Cardiac muscle cell (in vitro differentiated cells and primary cell): ENCODE measurements at places on chromosomes 7 and 10.
A peak's percentile ranks its signal among the peaks of the same experiment; 100 is the strongest.

DNA sequence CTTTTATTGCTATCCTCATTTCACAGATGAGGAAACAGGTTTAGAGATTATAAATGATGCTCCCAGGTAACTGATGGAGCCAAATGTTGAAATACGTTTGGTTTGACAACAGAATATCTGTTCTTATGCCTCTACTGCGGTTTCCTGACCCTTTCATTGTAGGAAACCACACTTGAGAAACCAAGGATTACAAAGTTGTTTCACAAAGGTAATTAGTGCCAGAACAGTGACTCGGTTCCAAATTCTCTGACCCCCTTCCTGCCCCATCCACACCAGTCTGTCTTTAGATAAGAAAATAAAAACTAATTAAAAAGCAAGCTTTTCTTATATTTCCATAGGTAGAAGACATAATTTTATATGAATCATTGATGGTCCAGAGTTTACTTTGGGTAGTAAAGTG lies 393.7 kb upstream of the MBL2 start:
- no peak for DNase-seq

- peak; percentile 77 for DNase-seq
These were observed 44.3 kb upstream of the PRKAR1B start for GRCh38 chr7:771234-772004.

DNA sequence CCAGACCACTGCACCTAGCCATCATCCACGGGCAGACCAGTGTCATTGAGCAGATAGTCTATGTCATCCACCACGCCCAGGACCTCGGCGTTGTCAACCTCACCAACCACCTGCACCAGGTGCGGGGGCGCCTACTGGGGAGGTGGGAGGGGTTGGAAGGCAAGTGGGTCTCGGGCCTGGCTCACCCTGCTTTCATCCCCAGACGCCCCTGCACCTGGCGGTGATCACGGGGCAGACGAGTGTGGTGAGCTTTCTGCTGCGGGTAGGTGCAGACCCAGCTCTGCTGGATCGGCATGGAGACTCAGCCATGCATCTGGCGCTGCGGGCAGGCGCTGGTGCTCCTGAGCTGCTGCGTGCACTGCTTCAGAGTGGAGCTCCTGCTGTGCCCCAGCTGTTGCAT lies 4.6 kb downstream of the NFKB2 start:
- DNase-seq: no peak

GRCh38 chr10:113965077-113965476 lies 78.6 kb upstream of the ADRB1 start:
- no peak for DNase-seq

DNA sequence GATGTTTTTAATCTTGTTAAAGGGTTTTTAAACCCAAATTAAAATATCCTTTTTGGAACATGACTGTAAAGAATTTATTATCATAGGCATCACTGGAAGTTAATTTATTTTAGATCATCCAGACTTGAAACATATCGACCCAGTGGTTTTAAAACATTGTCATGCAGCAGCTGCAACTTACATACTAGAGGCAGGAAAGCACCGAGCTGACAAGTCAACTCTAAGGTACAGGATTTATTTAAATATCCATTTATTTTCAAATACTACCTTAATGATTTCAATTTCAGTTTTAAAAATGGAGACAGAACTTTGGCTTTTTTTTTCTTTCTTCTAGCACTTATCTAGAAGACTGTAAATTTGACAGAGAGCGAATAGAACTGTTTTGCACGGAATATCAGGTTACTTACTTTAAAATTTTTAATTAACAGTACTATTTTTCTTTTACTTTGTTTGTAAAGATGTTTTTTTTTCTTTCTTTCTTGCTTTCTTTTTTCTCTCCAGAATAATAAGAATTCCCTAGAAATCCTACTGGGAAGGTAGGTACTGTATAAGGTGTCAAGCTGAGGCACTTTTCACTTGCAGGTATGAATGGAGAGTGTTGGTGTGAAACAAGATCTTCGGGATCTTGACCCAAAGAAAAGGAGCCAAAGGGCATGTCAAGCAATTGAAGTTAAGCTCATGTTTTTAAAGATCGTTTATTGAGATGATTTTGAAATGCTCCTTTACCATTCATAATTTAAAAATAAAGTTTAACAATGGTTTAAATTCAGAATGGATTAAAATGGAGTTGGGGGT lies 1.8 kb downstream of the COMMD3 start:
- no peak for DNase-seq

DNA sequence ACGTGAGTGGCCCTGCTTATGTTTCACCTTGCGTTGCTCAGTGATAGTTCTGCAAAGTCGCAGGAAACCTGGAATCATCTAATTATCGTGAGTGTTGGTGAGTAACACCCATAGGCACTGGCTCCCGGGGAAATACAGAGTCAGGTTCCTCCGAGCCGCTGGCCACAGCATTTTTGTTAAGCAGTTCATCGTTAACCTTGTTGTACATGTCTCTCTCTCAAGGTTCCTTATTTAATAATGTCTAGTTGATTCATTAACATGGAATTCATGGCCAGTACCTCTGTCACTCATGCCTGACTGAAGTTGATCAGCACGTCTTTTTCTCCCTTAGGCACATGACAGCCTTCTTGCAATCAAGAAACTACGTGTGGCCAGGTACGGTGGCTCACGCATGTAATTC lies 3.1 kb upstream of the ZFAND2A start:
- no peak for DNase-seq

- no peak for DNase-seq
These were observed 37.7 kb upstream of the CXCL12 start for GRCh38 chr10:44422570-44423101.

- DNase-seq: no peak
These were observed 165.5 kb downstream of the DKK1 start for GRCh38 chr10:52479567-52479966.

DNA sequence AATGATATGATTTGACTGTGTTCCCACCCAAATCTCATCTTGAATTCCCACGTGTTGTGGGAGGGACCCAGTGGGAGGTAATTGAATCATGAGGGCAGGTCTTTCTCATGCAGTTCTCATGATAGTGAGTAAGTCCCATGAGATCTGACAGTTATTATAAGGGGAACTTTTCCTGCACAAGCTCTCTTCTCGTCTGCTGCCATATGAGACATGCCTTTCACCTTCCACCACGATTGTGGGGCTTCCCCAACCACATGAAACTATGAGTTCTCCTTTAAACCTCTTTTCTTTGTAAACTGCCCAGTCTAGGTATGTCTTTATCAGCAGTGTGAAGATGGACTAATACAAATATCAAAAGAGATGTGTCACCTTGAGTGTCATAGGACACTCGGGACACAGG lies 502.7 kb upstream of the PODXL start:
- DNase-seq: no peak

DNA sequence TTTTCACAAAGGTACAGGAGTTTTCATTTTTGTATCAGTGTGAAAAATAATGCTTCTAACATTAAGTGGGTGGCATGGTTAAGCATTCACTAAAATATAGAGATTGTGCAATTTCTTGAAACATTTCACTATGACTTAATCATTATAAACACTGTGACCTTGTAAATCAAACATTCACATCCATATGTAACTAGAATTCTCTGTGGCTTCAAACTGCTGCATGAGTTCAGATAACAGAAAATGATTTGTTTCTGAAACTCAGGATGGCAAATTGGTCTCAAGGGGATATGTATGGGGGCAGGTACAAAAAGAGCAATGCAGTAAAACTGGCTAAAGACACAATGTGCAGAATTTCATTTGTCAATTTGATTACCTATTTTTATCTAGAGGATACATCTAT lies 3.8 kb downstream of the FAM133B start:
- no peak for DNase-seq

- no peak for DNase-seq
These were observed 17.7 kb upstream of the SEPHS1 start for GRCh38 chr10:13365831-13366230.

GRCh38 chr7:134293002-134293740 lies 23.6 kb downstream of the SLC35B4 start:
- no peak for DNase-seq

DNA sequence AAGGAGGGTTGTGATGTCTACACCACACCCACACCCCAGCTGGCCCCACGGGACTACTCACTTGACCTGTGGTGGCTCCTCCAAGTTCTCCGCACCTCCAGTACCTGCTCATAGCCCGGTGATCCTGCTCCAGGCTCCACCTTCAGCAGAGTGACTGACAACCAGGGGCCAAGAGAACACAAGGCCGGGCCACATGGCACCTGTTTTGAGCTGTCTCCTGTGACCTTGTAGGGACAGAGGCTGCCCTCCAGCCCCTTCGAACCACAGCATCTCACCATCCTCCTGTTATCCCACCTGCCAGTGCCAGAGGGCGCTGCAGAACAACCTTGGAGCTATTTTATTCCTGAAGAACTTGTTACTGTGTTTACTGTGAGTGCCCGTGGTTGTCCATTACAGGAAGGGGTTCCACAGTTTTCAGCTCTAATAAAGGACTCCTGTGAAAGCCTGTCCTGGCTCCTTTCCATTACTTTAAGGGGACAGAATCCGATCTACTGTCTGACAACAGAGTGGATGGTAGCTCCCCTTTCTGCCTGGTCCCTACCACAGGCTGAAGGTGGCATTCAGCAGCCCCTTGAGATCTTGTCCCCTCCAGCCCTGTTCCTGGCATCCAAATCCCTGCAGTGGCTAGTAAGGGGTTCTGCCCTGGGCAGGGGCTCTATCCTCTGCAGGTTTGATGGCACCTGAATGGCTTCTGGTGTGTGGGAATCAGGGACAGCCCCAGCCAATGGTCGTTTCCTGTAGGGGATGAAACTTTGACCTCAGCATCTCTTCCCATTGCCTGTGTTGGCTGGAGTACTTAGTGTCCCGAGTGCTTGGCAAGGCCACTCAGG lies 50.8 kb downstream of the C10orf120 start:
- DNase-seq: peak; percentile 71

DNA sequence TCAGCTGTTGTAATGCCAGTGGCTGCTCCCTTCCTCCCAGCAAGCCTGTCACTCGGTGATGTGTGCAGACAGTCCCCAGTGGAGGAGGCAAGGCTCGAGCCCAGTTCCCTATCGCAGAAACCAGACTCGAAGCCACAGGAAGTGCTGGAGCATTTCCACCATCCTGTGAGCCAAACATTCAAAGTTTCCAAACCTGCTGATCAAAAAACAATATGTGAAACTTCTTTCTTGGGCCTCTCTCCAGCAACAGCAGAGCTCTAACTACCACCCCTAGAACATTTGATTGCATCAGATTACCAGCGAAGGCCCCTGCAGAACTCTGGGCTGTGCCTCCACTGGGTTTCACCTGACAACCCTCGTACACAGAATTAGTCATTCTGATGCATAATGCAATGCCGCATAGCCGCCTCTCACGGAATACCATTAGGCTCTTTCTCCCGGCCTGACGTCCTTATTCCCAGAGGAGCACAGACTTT lies 94.0 kb downstream of the ELMO1 start:
- peak; percentile 94 for DNase-seq

GRCh38 chr10:133163889-133164815 lies 4.1 kb downstream of the KNDC1 start:
- DNase-seq: no peak

GRCh38 chr7:158955146-158955870 lies 99.0 kb downstream of the DYNC2I1 start:
- no peak for DNase-seq

DNA sequence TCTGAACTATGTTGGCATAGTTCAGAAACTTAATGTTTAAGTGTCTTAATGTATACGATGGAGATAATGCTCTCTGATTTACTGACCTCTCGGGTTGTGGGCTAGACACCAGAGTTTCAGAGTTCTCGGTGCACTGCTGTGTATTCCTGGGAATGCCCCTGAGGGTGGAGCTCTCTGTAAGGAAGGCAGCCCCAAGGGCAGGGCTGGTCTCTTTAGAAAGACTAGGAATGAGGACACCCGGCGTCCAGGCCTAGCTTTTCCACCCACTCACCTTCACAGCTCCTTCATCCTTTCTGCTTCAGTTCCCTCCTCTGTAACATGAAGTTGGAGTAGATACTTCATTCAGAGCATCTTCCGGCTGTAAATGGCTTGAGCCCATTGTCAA lies 536.6 kb upstream of the GALNT17 start:
- no peak for DNase-seq

- peak; percentile 68 for DNase-seq
These were observed 15.6 kb upstream of the PBLD start for GRCh38 chr10:68348265-68348741.

DNA sequence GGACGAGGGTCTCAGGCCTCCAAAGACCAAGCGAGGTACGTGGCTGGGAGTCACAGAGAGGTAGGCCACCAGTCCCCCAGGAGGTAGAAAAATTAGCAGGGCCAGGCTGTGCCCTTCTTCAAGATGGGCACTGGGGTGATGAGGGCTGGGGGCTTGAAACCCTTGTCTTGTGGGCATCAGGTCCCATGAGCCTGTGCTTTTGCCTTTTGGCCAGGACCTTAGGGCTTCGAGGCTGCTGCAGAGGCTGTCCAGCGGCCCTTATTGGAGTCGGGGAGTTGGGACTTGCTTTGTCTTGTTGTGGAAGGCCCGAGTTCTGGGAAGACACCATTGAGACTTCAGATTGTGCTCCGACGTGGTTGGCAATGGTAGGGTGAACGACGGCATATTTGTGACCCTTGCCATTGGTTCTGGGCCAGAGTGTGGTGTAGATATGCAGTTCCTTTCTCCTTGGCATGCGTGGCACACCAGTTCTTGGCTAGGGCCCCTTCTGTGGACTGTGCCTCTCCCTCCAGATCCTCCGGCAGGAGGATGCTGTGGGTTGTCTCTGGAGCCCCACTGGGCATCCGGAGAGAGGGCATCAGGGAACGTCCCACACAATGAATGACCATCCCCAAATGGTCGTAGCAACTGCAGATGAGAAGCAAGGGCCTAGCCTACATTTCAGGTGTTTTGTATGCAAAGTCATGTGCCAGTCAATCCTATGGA lies 931 bp downstream of the SH2D4B start:
- DNase-seq: no peak

GRCh38 chr10:112215342-112215774 lies 31.8 kb upstream of the GPAM start:
- no peak for DNase-seq

GRCh38 chr7:55470261-55470660 lies 102.0 kb downstream of the VOPP1 start:
- DNase-seq: no peak

DNA sequence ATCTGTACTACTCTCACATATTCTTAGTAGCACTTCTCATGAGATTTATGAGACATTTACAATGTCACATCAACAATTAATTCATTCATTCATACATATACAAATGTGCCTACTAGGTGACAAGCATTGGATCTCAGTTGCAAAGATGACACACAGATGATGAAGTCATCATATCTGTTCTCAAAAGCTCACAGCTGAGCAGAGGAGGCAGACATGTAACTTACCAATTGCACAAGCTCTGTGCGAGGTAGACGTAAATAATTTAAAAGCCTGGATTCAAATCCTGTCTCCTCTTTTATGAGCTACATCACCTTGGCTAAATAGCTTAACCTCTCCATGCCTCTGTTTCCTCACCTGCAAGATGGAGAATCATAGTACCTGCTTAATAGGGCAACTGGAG lies 109.4 kb upstream of the FAM133B start:
- DNase-seq: no peak

GRCh38 chr7:155916926-155917655 lies 104.8 kb upstream of the SHH start:
- no peak for DNase-seq

DNA sequence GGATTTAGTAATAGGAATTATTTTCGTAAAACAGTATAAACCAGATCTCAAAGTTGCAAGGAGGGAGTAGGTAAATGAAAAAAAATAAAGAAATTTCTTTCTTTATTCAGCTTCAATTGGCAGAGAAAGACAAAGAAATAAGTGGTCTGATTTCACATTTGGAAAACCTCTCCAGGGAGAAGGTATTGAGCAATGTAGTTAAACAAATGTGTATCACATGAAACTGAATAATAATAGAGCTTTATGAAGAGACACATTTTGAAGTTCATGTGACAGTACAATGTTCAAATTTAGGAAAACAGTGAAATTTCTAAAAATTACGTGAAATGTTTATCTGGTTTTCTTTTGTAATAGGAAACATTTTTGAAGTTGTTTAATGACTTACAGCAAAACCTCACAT lies 63.0 kb downstream of the TAX1BP1 start:
- DNase-seq: peak; percentile 77
